ENCODE measurements at places on chromosomes 11 and 22.

DNA sequence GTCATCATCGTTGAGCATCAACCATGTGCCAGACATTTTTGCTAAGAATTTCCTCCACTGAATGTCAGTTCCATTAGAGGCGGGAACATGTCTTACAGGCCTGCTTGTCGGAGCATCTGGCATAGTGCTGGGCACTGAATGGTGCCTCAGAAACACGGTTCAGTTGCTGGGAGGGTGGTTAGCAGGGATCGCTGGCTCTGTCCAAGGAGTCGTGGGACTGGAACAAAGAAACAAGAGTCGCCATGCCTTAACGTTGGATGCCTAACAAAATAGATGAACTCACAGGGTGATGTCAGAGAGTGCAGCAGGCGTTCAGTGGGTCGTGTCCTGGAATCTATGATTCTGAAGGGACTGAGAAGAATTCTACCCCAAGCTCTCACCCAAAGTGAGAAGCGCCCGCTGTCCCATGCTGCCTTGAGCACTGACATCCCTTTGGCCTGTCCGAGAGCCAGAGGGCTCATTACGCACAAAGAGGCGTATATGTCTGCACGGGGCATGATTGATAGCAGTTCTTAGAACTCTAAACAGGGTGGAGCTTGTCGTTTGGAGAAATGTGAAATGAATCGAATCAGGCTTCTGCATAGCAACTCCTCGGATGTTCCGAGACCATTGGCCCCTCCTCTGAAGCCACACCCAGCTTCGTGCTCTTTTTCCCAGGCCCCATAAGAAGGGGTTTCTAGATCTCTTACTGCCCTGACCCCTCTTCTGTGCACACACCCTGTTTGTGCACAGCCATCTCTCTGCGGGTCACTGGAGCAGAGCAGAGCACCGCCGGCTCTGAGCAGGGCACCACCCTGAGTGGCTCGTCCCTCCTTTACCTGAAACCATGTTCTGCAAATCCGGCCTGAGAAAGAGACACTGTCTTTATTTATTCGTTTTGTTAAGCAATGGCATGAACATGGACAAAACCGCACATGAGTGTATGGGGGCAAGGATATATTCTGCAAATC, 113.1 kb upstream of the B3GAT1 start:
- no peak for DNase-seq

DNA sequence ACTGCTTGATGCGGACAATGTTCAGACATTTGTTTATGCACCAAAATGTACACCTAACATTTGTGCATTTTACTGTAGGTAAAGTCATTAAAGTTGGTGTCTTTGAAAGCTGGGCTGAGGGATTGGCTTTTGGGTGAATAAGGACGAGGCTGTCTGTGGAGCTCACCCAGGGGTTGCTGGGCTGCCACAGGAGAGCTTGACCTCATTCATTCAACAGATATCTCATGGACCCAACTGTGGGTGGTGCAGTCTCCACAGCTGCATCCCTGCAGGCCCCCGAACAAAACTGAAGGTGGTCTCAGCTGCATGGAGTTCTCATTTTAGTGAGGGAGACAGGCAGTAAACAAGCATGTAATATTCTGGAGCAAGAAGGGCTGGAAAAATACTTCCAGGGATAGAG, 32.7 kb downstream of the SGSM3 start:
- no peak for DNase-seq

GRCh38 chr11:72755713-72756285, 3.6 kb upstream of the ARAP1 start:
- DNase-seq = no peak

- no peak for DNase-seq
Observed at GRCh38 chr11:119371778-119372182, 9.7 kb downstream of the USP2 start.

GRCh38 chr11:120182790-120183491, 27.9 kb upstream of the OAF start:
- no peak for DNase-seq

DNA sequence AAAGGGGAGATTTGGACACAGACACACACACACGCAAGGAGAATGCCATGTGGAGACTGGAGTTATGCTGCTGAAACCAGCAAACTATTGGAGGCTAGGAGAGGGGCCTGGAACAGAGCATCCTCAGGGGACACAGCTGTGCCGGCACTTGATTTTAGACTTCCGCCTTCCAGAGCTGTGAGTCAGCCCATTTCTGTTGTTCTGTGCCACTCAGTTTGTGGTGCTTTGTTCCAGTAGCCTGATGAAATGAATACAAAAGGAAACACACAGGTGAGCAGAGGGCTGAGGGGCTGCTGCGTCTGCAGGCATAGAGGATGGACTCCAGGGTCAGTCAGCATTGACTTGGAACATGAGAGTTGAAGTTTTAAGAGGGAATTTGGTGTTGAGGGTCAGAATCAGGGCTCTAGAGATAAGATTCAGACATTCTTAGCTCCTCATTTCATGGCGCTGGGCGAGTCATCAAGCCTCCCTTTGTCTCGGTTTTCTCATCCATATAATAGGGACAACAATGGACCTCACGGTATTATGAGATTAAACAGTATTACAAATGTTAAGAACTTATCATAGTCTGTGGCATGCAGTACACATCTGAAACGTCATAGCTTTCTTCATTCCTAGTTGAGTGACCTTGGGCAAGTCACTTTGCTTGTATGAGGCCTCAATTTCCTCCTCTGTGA, 191.0 kb downstream of the MIAT start:
- DNase-seq = no peak

DNA sequence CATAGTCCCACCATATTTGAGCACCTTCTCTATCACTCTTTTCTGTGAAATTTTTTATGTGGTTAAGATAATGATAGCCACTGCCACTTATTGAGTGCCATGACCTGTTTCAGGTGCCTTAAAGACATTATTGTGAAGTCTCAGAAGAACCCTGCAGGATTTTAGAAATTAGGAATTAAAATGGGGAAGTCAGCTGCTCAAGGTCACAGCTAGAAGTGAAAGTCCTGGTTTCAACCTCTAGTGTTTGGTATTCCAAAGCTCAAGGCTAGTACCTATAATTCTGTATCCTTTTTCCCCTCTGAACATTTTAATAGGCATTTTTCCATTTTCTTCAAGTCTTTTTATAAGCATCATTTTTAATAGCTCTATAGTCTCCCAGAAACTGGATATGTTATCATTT, 9.0 kb upstream of the RRM1 start:
- no peak for DNase-seq

DNA sequence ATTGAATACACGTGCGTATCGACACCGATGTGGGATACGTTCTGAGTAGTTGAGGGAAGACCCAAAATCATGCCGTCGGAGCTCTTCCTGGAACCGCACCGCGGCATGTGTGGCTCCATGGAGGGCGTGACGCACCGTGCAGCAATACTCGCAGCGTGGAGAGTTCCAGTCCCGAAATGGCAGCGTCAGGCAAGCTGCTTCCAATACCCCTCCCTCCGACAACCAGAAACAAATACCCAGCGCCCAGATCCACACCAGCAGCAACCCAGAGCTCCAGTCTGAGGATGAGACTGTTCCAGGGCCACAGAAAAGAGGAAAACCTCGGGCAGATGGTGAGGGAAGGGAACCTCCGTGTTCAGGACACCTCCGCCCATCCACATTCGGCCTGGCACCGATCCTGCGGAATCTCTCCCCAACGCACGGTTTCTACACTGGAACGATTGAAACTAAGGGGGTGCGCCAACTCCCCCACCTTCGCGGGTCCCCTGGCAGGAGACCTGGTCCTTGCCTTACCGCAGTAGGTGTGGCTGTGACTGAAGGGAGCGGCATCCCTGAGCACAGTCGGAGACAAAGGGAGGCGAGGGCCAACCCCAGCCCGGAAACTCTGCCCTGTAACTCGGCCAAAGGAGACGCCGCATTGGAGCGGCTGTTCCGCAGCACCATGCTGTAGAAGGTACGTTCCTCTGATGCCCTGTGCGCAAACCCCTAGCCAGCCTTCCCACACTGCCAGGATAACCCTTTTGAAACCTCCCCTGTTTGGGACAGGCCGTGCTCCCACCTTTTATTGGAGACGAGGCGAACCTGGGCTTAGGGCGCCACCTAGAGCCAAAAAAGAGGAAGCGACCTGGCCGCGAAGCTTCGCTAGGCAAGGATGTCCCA, 28.2 kb downstream of the DBX1 start:
- DNase-seq = no peak

DNA sequence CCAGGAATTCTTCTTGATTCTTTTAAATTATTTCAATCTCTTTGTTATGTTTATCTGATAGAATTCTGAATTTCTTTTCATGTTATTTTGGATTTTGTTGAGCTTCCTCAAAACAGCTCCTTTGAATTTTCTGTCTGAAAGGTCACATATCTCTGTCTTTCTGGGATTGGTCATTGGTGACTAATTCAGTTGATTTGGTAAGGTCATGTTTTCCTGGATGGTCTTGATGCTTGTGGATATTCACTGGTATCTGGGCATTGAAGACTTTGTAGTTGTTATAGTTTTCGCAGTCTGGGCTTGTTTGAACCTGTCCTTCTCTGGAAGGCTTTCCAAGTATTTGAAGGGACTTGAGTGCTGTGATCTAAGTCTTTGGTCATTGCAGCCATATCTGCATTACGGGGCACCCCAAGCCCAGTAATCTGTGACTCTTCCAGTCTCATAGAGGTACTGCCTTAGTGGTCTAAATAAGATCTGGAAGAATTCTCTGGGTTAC, 18.9 kb upstream of the INSC start:
- no peak for DNase-seq

DNA sequence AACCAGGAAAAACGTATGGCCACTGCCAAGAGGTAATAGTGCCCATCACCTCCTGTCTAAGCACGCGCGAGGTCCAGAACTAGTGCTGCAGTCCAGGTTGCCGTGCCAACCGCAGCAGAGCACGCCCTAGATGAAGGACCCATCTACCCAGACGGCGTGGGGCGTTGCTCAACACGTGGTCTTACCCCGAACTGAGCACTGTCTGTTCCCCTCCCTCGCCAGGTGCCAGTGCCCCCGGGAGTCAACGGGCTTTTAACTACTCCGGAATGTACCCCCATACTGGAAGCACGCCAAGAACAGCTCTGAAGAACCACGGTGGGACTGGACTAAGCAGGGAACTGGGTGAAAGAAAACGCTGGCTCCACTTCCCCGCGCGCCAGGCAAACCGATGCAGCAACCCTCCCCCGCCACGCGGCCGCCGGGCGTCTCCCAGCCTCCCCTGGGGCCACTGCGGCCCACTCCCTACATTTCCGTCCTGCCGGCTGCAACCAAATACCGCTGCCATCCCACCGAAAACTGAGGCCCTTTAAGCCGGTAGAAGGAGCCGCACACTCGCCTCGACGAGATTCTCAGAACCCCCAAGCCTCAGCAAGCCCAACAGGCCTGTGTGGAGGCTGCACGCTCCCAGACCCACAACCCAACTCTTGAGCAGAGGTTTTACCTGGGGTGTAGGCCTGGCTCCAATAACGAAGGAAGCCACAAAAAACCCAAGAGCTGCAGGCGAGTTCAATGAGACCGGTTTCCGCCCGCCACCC, at the start of gene HSPA8:
Gene HSPA8, minus strand, starts transcription at position 734 of the 755 bp plus-strand sequence. CDS start 812 bp downstream, outside the sequence.
- DNase-seq = peak; percentile 29

GRCh38 chr11:108167624-108168023, 46.3 kb downstream of the ACAT1 start:
- DNase-seq = no peak

- DNase-seq = no peak
Observed at GRCh38 chr11:112734207-112734606, 227.0 kb upstream of the NCAM1 start.

GRCh38 chr11:67048515-67049130, 8.0 kb upstream of the RHOD start:
- DNase-seq = no peak

DNA sequence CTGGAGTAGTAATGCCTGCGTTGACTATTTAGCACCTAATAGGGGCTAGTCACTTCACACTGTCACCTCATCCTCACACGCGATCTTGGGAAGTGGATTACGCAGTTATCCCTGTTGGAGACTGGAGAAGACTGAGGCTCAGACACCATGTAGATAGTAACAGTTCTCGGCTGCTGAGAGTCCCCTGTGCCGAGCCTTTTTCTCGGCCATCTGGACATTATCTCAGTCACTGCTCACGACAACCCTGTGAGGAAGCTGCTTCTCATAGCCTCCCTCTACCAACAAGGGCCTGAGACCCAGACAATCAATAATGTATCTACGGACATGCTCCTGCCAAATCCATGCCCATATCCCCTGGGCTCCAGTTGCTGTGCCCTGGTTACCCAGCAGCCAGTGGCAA, 25.9 kb downstream of the SCUBE1 start:
- DNase-seq = no peak

DNA sequence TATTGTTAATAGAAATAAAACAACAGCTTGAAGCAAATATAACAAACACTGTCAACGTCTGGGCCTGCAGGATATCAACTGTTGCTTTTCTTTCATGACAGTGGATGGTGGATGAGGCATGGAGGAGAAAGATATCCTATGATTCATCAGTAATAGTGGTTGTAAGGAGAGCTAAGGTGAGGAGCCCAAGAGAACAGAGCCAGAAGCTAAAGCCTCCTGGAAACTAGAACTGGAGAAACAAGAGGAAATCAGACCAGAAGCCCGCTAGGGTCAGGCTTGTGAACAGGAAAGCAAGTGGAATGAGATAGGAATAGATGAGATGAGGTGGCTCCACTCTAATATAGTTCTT, 37.7 kb upstream of the MMP12 start:
- DNase-seq = no peak

DNA sequence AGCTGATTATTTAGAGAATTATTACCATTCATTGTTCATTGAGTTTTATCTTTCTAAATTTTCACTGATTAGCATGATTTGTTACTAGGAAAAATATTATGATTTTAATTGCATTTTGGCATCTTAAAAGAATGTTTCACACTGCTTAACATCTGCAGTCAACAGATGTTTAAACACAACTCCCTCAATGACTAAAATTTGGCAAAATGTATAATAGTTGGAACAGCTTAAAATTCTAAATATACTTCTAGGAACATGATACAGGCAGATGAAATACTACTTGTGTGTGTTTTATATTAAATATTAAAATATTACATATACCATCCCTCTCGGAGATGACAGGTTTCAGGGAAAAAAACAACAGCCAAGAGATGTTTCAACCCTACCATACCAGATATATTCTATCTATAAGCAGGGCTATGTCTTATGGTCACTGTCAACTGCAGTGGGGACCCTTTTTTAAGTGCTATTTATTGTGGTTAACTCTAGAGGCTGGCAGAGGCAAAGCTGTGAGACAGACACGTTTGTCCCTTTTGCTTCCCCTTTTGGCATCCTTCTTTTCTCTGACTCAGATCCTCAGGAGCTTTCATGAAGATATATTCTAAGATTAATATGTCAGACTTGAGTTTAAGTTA, 81.9 kb downstream of the BDNF start:
- no peak for DNase-seq

GRCh38 chr11:111477898-111478297, 34.3 kb downstream of the BTG4 start:
- no peak for DNase-seq

- no peak for DNase-seq
Observed at GRCh38 chr11:110199184-110199981, 97.0 kb downstream of the RDX start.

GRCh38 chr11:15967966-15968365, 388.4 kb downstream of the SOX6 start:
- DNase-seq = no peak
